ENCODE measurements at places on chromosomes 5 and 9. TPM values are rescaled to one million over a fixed set of nuclear protein-coding genes. Genes with fewer than 3 reads are reported as not detected.

Gene SLC36A3
- not detected for polyA plus RNA-seq

Gene REEP2
- polyA plus RNA-seq, result 13.3 TPM

Gene CACNA1B
- 0.39 TPM for polyA plus RNA-seq

Gene ANKRD33B
- polyA plus RNA-seq, result 2.0 TPM

All from renal cortex interstitium (tissue), 15 donors.